ENCODE measurements at places on chromosomes 2 and 18.

- no peak for DNase-seq
Observed at GRCh38 chr2:203578759-203579643, 43.9 kb upstream of the RAPH1 start.

- DNase-seq, result no peak
Observed at GRCh38 chr18:55220523-55220922, 261.3 kb upstream of the CCDC68 start.

- peak; percentile 26 for DNase-seq
Observed at GRCh38 chr2:218448934-218449333, 30.0 kb downstream of the VIL1 start.

DNA sequence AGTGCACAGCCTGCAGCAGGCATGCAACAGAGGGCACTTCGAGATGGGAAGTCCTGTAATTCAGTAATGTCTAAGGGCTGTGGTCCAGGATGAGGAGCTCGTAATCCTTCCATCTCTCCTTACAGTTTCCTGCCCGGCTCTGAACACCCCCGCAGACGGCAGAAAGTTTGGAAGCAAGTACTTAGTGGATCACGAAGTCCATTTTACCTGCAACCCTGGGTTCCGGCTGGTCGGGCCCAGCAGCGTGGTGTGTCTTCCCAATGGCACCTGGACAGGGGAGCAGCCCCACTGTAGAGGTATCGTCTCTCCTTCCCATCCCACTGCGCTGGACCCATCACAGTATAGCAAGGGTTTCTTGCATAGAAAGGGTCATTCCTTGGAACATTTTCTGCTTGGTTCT, 26.7 kb downstream of the FBLN7 start:
- DNase-seq, result no peak

DNA sequence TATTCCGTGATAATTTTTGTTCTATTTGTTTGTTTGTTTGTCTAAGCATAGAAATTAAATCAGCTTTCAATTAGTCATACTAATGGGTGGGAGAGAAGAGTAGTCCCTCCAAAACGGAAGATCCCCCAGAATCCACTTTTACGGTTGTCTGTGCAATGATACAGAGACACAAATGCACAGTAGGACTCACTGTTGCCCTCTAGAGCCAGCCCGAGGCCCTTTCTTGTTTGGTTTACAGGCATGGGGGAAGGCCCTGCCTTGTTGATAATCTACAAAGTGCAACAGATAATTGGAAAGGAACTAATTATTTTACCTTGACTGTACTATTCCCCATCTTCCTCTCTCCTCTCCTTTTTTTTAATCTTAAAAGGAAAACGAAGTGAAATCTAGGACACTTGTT, 121.1 kb downstream of the ACOXL start:
- DNase-seq, result peak; percentile 72

GRCh38 chr2:190554357-190555006, 20.0 kb upstream of the NEMP2 start:
- no peak for DNase-seq

GRCh38 chr2:120863661-120864320, 128.1 kb downstream of the GLI2 start:
- DNase-seq, result no peak

GRCh38 chr2:27754831-27755230, 16.7 kb upstream of the MRPL33 start:
- DNase-seq, result no peak

GRCh38 chr18:69480460-69480859, 79.8 kb downstream of the DOK6 start:
- DNase-seq, result no peak

DNA sequence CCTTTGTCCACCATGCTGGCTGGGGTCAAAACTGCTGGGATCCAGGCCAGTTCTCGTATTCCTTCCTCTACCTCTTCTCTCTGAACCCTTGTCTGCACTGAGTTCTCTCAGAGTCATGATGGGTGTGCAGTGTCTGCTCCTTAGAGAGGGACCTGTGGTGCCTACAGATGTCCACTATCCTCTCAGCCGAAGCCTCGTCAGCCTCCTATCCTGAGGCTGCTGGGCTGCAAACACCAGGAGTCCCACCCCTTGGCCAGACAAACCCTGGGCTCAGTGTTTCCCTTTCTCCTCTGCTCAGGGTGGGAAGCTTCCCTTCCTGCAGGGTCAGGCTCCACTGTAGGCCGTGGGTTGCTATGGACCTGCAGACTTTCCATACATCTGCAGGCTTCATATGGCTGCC, 2.3 kb downstream of the INPP5D start:
- no peak for DNase-seq

DNA sequence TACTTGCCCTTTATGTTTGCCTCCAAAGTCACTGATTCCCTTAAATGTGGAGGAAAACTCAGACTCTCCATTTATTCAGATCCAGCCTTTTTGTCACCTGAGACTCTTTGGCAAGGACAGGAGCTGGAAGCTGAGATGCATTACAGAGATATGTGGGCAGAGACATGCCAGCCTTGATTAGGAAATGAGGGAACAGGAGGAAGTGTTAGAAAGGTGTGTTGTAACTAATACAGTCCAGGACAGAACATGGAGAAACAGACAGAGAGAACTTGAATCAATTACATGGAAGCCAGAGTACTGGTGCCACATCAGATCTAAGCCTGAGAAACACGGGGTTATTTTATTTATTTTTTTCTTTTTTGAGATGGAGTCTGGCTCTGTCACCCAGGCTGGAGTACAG, 79.0 kb downstream of the SP100 start:
- no peak for DNase-seq

GRCh38 chr2:46462936-46463335, 16.4 kb upstream of the TMEM247 start:
- no peak for DNase-seq

DNA sequence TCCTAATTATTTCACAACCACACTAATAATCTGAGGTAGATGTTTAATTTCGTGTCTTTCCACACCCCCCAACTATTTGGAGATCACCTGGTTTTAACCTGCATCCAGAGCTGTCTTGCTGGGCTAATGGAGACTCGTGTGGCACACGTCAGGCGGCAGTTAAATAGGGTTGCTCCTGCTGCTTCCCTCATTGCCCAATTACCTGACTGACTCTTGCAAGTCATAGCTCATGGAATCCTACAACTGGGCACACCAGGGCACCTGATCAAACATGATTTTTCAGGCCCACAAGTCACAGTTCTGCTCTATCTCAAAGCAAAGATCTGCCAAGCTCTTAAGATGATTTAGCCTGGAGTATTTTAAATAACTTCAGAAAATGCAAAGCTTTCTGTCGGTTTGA, 1430.4 kb upstream of the ACVR2A start:
- no peak for DNase-seq

- DNase-seq, result no peak
Observed at GRCh38 chr2:104599787-104600510, 254.0 kb upstream of the POU3F3 start.

GRCh38 chr18:6434481-6434880, 19.8 kb upstream of the L3MBTL4 start:
- DNase-seq, result no peak

- no peak for DNase-seq
Observed at GRCh38 chr2:86491088-86491487, 49.9 kb downstream of the KDM3A start.

DNA sequence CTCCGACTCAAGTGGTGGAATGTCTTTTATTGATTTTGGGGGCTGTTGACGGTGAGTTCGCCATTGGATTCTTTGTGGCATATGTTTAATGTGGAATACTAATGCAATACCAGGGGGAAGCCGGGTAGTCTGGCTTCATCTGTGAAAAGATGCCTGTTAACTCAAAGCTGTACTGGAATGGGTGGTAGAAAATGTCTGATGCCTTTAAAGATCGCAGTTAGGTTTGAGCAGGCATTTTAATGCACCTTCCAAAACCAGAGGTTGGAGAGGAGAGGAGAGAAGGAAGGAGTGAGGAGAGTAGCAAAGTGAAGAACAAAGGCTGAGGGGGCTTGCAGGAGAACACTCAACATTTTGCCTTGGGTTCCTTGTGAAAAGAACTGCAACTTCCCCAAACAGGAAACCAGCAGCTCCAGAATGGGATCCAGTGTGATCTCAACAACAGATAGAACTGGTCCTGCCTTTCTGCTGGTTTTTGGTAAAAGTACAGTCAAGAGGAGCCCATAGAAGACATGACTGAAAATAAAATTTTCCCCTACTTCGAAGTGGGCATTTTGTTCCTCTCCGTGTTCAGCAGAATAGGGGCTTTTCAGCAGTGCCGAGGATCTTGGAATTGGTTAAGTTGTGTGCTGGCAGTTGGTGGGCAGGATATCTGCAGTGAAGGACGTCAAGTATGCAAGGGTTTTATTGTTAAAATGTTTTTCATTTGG, 1.5 kb downstream of the ZNF532 start:
- no peak for DNase-seq

DNA sequence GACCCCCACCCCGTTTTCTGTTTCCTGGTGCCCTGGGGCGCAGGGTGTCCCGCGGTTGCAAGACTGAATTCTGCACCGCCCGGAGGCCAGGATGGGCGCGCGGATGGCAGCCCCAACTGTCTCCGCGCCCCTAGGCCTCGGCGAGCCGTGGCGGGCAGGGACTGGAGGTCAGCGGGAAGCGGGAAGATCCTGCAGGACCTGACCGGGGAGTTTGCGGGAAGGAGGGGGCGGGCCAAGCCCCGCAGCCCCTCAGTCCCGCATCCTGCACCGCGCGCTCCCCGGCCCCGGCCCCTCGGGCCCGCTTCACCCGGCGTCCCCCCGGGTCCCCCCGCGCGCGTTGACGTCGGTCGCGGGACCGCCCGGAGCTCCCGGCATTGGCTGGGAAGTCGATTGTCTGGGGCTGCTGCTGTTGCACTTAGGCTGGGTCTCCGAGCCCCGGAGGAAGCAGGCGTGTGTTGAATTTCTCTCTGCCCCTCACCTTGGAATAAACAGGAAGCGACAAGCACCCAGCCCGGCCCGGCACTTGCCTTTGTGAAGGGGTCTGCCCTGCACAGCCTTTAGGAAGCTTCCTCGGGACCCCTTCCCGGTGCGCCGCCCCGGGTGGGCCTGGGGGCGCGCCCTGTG, at the start of gene LDLRAD4:
Gene LDLRAD4, plus strand, starts transcription at position 393 of the 624 bp plus-strand sequence.
- no peak for DNase-seq

DNA sequence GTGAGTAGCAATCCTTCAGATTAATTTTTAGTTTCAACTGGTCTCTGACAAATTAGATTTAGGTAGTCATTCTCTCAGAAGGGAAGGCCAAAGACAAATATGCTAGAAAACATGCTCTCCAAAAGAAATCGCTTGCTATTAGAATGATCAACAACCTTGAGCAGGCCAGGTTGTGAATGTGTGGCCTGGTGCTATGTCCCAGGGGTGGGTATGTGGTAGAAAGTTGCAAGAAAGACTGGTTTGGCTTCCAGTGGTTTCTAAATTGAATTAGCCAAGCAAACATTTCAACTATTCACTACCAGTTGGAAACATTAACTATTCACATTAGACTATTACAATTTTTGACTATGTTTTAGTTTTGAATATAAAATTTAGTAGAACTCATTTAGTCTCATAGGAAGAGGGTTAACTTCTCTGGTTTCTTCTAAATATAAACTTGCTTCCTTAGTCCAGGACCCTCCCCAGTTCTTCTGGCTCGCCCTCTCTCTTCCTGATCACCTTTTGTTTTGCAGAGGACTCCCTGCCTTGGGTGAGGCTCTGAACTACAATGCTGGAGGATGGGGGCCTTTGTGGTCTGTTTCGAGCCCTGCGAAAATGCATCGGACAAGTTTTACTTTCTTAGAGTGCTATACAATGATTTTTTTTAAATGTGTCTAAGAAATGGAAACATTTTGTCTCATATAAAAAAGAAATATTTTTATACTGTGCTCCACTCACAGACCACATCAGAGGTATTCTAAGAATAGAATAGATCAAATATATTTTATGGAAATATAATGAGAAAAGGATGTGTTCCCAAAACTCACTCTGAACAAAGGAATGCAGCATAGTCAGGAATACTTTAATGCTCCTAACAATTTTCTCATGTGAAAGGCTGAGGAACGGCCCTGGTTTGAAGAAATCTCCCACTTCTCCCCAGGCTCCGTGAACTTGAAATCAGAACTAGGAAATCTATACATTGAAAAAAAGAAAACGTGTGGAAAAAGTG, 375.0 kb upstream of the ZEB2 start:
- no peak for DNase-seq

DNA sequence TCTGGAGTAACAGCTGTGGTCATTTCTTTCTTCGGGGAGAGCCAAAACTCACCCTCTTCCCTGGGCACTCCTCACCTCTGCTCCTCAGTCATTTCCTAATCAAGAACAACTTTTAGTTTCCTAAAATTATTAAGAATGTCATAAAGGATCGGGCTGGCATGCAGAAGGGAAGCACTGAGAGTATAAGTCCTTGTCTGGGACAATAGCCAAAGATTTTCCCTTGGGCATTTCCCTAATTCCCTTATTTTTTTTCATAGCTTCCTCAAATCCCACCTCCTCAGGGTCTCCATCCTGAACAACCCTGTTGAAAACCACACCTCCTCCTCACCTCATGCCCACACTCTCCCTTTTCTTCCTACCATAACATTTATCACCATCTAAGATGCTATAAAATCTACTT, 115.0 kb downstream of the MREG start:
- DNase-seq, result no peak

DNA sequence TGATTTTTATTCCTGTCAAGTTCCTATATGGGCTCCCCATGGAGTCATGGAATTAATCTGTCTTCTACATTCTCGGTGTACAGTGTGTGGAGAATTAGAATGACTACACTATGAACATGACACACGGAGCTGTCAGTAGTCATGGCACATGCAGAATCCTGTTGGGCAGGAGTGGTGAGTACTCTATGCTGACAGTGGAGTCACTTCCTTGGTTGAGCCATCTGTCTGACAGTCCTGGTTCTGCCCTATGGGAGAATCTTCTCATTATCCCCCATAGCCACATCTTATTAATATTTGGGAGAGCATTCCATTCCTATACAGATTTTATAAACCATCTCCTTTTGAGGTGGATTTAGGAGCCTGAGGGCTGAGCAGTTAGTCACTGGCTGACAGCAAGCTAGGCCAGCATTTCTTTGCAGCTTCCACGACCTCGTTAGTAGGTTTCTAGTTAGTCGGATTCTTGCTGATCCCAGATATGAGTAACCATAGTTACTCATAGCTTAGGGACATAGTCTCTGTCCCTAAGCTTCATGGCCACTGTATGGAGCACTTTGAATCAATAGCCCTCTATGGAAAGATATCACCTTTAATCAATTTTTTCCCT, 90.6 kb downstream of the MDH1 start:
- no peak for DNase-seq

DNA sequence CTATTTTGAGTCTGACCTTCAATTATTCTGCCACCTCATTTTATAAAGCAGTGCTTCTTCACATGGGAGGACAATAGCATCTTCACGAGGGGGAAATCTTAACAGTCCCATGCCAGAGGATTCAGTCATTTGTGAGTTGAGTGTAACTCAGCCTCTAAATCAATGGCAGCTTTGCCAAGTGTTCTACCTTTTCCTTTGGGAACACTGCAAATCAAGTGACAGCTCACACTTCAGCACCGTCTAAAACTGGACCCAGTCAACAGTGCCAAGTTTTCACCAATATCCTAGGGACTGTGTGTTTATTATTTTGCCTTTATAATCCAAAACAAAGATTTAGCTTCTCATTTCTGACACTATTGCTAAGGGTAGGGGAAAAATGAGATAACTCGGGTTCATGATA, 133.6 kb downstream of the FIGN start:
- no peak for DNase-seq

- DNase-seq, result no peak
Observed at GRCh38 chr2:10537522-10538199, 89.5 kb upstream of the ODC1 start.

GRCh38 chr18:11719050-11719449, 30.0 kb downstream of the GNAL start:
- DNase-seq, result no peak
